ENCODE measurements at places on chromosomes 2 and 18.

DNA sequence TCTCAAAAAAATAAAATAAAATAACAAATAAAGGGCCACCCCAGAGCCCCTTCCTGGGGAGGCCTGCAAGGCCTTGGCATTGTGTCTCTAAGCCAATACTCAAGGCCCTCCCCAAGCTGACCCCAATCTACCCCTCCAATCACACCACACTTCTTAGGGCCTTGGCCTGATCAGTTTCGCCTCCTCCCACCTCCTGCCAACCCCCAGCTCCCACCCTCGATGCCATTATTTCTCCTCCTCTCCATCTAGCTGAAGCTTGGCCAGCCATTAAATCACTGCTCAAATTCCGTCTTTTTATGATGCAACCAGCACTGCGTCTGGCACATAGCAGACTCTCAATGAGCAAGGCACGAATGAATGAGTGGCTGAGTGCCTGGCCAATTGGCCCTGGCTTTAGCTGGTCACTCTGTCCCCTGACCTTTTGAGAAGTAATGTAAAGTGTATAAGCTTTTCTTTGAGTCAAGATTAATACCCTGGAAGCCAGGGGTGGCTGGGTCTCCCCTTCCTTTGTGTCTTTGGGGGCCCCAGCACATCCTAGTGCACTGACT lies 55.9 kb downstream of the SMAD7 start:
- DNase-seq: no peak

- DNase-seq: no peak
These were observed 570.6 kb upstream of the GCFC2 start for GRCh38 chr2:76281156-76281841.

- no peak for DNase-seq
These were observed 323.7 kb downstream of the ARHGAP15 start for GRCh38 chr2:143452817-143453451.

DNA sequence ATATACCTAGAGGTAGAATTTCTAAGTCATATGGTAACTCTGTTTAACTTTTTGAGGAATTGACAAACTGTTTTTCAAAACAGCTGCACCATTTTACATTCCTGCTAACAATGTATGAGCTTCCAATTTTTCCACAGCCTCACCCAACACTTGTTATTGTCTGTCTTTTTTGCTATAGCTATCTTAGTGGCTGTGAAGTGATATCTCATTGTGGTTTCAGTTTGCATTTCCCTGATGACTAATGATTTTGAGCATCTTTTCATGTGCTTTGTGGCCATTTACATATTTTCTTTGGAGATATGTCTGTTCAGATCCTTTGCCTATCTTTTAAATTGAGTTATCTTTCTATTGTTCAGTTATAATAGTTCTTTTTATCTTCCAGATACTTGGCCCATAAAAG lies 273.8 kb downstream of the AGPS start:
- no peak for DNase-seq

DNA sequence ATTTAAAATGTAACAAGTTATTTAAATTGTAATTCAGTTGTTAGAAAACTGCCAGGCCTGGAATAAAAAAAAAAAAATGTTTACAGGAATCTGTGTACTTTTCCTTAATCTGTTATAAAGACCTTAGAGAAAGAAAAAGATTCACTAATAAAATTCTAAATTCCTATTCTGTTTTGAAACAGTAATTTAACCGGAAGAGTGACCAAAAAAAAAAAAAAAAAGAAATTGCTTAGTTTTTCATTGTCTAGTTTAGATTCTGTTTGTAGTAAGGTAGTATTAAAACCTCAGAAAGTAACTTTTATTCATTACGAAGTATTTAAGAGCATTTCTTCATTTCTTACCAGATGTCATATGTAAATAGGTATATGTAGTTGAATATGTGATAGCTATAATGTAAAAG lies 2.5 kb downstream of the REL start:
- DNase-seq: no peak

DNA sequence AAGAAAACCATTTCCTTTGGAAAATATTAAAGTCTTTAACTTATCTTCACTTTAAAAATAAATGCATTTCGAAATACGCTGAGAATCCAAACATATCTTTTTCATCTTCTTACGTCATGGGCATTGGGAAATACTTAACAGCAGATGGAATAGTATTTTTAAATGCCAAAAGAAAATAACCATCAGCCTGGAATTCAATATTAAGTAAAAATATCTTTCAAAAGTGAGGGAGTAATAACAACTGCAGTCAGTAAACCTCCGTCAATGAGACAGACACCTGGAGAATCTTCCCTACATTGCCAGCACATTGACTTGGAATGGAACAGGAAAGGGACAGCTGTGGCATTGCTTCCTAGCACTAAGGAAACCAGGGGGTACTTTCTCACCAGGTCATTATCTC lies 290.4 kb upstream of the TNP1 start:
- DNase-seq: no peak

GRCh38 chr18:3624935-3625741 lies 175.2 kb downstream of the TGIF1 start:
- DNase-seq: no peak

- no peak for DNase-seq
These were observed 13.9 kb downstream of the CLASP1 start for GRCh38 chr2:121635371-121635770.

GRCh38 chr2:219250049-219250781 lies 2.8 kb upstream of the TUBA4B start:
- no peak for DNase-seq

- no peak for DNase-seq
These were observed 691.8 kb upstream of the NRXN1 start for GRCh38 chr2:51723691-51724090.

DNA sequence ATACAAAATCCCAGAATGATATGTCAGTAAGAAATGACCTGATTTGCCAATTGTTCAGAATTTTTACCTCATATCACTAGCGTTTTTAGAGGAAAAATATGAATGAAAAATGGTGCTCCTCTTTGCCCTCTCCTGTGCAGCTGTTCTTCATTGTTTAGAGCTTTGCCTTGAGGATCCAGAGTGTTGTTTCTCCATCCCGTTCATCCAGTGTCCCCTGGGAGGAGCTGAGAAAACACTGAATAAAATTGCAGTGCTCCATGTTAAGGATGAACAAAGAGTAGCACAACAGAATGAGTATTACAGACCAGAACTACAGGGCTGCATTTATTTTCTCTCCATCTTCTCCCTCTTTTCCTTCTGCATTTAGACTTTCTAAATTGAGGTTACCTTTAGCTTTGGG lies 133.1 kb downstream of the ADCYAP1 start:
- no peak for DNase-seq

DNA sequence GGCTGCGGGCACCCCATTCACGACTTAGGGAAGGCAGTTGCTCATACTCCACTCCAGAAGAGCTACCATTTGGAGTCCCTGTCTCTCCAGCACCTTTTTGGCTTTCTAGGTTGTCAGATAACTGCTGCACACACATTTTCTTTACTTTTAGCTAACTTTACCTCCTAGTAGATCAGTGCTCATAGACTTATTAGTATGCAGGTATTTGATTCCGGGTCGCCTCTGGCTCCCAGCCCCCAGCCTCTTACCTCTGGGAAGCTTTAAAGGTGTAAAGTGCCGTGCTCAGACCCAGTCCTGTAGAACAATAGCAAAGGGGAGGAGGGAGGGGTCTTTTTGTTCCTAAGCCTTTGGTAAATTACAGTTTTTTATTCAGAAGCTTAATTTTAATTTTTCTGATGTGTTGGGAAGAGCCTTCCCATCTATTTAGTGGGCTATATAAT lies 102.9 kb downstream of the SPTBN1 start:
- no peak for DNase-seq

GRCh38 chr18:36314098-36314497 lies 16.6 kb downstream of the FHOD3 start:
- DNase-seq: no peak

DNA sequence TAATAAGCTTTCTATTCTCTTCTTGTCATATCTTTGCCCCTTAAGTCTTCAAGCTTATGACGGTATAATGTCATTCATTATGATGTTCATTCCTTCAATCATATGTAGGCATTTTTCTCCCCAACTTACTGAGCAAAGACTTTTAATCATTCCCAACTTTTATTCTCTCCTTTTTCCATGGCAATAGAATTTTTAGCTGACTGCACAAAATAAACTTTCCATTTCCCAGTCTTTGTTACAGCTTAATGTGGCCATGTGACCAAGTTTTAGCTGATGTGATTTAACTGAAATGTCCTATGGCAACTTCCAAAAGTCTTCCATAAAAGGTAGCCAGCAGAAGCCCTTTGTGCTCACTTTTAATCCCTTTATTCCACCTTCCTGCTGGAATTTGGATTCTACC lies 152.5 kb downstream of the ANKRD30B start:
- DNase-seq: no peak

GRCh38 chr2:16687222-16687621 lies 21.6 kb upstream of the CYRIA start:
- DNase-seq: no peak

- no peak for DNase-seq
These were observed 311.6 kb upstream of the CDH7 start for GRCh38 chr18:65439188-65439587.

GRCh38 chr18:58392324-58393000 lies 236.4 kb downstream of the ALPK2 start:
- DNase-seq: no peak

- no peak for DNase-seq
These were observed 938.9 kb downstream of the CPS1 start for GRCh38 chr2:211495339-211495738.

All from cortex of kidney (tissue), 1 donor.